Left hindlimb (tissue), 1 donor: ENCODE measurements at places on chromosomes 6 and 20.

DNA sequence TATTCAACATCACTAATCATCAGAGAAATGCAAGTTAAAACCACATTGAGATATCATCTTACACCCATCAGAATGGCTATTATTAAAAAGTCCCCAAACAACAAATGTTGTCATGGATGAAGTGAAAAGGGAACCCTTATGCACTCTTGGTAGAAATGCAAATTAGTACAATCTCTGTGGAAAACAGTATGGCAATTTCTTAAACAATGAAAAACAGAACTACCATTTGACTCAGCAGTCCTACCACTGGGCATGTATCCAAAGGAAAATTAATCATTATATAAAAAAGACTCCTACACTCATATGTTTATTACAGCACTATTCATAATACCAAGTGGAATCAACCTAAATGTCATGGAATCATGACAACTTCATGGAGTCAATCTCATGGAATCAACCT lies 611.3 kb upstream of the GJE1 start:
- no peak for DNase-seq

DNA sequence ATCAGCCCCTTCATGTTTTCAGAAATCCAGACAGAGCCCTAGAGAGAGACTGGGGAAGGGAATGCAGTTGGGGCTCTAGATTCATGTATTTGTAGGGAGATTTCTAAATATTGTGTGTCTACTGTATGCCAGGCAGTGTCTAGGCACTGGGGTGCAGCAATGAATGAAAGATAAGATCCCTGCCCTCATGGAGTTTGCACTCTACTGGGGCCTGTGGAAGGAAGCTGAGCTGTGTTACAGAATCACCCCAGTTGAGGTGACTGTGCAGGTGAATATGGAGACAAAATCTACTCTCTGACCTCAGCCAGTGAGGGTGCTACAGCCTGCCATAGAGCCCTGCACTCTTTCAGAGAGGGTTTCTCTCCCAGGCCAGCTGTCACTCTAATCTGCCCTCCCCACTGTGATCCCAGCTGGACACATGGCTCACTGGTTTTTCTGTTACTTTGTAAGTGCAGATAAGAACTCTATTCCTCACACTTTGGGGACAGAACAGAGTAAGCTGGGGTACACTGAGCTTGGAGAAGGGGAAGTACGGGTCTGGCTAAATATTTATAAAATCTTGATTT lies 69.2 kb upstream of the E2F3 start:
- no peak for DNase-seq

DNA sequence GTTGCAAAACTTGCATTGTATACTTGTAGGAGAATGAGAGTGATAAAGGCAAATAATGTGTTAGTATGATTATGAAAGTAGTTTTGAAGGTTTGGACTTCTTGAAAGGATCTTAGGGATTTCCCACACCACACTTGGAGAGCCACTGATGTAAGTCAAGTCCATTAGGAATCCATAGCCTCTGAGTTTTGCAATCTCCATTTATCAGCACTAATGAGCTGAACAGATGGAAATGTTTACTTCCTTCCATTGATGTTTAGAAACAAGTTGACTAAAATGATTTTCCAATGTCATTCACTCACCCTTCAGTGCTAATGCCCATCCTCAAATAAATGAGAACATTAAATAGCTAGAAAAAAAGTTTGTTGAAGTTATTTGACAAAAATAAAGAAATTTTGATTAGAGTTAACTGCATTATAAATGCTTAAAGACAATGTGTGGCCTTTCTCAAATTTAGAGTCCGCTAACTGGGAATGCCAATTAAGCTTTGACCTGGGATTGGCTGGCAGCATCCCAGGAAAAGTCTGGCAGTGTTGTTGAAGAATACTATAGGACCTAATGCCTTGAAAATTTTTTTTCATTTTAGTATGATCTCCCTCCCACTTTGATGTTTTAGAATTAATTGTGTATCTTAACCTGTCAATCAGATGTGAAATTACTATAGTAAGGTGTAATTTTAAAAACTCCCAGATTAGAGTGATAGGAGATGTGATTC lies 68.0 kb downstream of the SLC35F1 start:
- no peak for DNase-seq

DNA sequence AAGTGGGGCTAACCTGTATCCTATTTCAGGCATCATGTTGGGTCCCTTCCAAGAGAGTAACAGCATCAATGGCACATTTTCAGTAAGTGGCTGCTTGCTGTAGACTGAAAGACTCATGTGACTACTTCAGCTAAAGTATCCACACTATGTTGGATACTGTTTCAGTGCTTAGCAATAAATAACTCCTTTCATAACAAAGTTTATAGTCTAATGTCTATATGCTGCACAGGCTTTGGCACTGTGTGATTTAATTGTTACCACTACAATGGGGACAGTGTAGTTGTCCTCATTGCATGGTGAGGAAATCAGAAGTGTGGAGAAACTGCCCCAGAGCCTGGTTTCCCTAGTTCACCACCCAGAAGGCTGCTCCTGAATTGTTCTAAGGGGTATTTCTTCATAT lies 318.0 kb upstream of the PTCHD4 start:
- no peak for DNase-seq

- no peak for DNase-seq
Observed at GRCh38 chr6:32995448-32995847, 13.9 kb downstream of the HLA-DOA start.

GRCh38 chr20:50219600-50219999 lies 29.0 kb downstream of the CEBPB start:
- DNase-seq: no peak

DNA sequence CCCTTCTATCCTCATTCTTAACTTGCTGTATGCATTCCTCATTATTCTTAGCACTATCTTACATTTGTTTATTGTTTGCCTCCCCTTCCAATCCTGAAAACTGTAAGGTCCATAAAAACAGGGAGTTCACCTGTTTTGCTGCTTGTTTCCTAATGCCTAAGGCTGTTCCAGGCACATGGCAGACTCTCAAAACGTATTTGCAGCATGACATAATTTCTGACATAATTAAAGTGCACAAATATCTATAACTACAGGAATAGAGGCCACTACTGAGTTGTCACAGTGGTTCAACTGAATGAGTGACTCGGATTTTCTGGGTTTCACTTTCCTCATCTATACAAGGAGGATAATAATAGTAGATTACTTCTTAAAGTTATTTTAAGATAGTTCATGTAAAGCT lies 83.0 kb downstream of the HFE start:
- DNase-seq: no peak

GRCh38 chr20:24491041-24491756 lies 21.8 kb downstream of the SYNDIG1 start:
- DNase-seq: no peak

- DNase-seq: no peak
Observed at GRCh38 chr20:16601047-16601446, 27.8 kb upstream of the KIF16B start.

GRCh38 chr20:37781626-37782025 lies 87.8 kb downstream of the CTNNBL1 start:
- DNase-seq: no peak

DNA sequence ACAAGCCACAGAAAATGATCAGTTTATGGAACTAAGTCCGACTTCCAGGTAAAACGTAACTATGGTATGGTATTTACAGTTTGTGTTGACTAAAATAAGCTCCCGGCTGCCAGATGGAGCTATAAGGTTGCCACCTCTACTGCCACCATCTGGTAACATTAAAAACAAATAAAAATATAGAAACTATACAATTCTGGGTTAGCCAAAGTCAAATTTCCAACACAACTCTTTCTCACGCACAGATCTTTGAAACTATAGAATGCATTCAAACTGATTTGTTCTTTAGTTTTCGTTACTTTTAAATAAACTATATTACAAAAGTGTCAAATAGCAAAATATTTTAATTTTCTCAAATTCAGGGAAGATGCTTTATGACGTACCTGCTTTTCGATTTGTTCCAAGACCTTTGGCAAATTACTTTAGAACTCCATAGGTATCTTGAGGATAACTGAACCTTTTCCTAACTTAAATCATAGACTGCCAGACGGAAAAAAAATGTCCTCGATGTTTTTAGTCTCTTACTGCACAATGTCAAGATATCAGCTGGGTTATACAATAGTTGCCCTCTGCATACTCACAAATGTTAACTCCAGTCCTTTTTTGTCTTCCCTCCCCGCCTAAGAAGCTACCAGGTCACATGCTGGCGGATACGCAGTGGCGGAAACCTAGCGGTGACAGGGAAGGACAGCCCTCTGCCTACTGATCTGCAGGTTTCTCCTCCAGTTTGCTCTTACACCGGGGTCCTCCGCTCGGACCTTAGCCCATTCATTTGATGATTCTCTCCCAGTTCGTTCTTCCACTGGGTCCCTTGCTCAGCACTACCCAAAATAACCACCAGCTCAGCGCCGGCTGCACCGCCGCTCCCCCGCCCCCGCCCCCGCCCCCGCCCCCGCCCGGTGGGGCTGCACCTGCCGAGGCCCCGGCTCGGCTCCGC lies 888 bp downstream of the SLC17A5 start:
- DNase-seq: peak; percentile 70

DNA sequence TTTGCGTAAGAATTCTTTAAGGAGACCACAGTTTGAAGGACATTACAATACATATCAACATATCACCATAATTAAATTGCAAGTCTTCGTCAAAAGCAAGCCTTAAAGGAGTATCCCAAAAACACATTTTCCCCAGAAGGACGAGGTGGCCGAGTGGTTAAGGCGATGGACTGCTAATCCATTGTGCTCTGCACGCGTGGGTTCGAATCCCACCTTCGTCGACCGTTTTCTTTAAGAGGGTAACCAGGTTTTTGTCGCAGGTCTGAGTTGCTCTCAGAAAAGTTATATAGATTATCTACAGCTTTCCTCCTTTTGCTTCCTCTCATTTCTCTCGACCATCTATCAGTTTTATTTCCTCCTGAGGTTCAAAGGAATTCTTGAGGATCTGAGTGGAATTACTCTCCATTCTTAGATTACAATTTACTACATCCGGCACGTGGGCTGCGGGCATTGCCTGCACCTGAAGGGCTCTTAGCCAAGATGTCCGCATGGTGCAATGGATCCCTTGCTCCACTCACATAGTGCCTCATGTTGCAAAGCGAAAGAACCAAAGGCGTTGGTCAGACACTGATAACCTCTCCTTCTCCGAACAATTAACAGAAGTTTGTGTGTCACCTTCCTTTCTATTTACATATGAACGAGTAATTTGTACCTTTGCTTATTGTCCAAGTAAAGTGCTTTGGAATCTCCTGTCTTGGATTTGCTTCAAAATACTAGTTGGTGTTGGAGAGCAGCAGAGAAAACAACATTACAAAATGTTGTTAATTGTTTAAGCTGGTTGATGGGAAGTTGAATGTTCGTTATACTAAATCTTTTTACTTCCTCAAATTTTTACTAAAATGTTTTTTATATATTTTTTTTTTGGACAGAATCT lies 14.0 kb downstream of the POM121L2 start:
- DNase-seq: no peak

DNA sequence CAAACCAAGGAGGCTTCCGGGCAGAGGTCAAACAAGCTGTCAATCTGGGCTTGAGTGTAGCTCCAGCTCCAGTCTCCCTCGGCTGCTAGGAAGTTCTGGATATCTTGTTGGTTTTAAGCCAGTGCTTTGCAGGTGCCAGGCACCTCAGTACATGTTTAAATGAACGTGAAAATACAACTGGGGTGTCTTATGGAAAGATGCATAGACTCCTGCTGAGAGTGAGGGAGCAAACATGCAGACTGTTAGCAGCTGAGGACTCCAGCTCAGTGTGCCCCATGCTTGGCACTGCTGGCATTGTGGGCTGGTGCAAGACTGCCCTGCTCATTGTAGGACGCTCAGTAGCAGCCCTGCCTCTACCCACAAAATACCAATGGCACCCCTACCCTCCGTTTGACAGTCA lies 28.5 kb downstream of the ERMARD start:
- no peak for DNase-seq

GRCh38 chr20:10352934-10353824 lies 80.8 kb downstream of the MKKS start:
- DNase-seq: no peak

DNA sequence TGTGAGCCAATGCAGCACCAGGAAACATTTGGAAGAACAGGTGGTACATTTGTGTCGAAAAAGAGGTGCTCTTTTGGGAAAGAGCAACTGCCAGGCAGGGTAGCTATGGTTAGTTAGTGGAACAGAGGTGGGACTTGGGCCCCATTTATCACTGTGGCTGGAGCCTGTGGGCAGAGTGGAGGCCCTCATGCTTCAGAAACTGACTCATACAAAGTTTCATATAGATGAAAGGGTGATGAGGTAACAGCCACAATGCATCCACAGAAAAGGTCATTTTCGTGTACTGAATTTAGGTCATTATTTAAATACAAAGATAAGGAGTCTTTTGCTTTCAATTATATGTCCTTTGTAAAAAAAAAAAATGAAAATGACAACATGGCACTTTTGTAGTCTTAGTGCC lies 76.4 kb upstream of the HS3ST5 start:
- no peak for DNase-seq

- peak; percentile 36 for DNase-seq
Observed at GRCh38 chr6:63573899-63574553, 1.7 kb downstream of the LOC128125822 start.

GRCh38 chr6:83462524-83462923 lies 31.7 kb upstream of the ME1 start:
- DNase-seq: no peak

- DNase-seq: peak; percentile 88
Observed at GRCh38 chr6:100464903-100465700, at the start of gene SIM1. Gene SIM1, minus strand, starts transcription at chr6:100464921. Its CDS starts 1,453 bp downstream, at chr6:100463468.

GRCh38 chr20:55649254-55649653 lies 356.1 kb downstream of the CBLN4 start:
- DNase-seq: no peak

DNA sequence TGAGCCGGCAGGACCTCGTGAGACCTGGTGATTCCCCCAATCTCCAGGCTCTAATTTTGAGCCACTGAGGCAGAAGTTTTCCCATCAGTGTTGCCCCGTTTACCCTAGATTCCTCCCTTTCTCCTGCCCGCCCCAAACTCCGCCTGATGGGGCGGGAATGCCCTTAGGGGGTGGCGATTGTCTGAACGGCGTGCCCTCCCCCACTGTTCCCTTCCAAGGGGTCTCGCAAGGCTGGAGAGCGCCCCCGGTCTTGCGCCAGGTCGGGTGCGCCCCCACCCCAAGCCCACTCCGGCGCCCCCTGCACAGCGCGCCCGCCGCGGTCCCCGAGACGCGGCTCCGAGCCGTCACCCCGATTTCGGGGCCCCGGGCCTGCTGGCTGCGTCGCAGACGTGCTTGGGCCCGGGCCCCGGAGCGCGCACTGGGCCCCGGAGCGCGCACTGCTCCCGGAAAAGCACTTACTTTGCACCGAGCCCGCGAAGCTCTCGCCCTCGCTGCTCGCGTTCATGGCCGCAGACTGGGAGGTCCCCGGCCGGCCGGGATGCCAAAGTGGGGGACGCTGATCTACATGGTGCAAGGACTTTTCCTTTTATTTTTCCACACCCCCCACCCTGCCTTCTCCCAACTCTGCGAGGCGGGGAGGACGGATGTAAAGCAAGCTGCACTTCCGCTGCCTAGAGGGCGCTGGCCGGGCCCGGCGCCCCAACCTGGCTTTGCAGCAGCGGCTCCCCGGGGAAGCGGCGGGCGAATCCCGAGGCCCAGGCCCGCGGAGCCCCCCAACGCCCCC lies at the start of gene ZFP64:
ZFP64 (minus strand) TSS at position 648 of the 784 bp plus-strand sequence; CDS start at position 505, 143 bp downstream.
- DNase-seq: peak; percentile 86

- no peak for DNase-seq
Observed at GRCh38 chr6:19362396-19362795, 474.8 kb upstream of the ID4 start.
